Left colon (tissue), 2 donors: ENCODE measurements at places on chromosomes 5 and 9.

DNA sequence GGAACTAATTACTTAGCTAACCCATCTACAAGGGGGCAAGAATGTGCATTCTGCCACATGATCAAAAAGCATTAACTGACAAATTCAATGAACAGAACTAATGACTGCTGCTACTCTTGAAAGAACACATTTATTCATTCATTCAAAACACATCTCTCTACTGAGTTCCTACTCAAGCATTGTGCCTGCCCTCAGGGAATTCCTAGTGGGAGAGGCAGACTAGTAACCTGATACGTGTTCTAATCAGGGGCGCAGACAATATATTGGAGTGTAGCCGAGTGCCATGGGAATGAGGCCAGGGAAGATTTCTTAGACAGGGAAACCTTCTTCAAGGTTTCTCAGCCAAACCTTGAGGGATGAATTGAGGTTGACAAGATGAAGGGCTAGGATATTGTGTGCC is 56.7 kb upstream of the PAPPA start:
- no peak for DNase-seq

- DNase-seq, result no peak
Observed at GRCh38 chr9:107190061-107190935, 92.8 kb upstream of the RAD23B start.

DNA sequence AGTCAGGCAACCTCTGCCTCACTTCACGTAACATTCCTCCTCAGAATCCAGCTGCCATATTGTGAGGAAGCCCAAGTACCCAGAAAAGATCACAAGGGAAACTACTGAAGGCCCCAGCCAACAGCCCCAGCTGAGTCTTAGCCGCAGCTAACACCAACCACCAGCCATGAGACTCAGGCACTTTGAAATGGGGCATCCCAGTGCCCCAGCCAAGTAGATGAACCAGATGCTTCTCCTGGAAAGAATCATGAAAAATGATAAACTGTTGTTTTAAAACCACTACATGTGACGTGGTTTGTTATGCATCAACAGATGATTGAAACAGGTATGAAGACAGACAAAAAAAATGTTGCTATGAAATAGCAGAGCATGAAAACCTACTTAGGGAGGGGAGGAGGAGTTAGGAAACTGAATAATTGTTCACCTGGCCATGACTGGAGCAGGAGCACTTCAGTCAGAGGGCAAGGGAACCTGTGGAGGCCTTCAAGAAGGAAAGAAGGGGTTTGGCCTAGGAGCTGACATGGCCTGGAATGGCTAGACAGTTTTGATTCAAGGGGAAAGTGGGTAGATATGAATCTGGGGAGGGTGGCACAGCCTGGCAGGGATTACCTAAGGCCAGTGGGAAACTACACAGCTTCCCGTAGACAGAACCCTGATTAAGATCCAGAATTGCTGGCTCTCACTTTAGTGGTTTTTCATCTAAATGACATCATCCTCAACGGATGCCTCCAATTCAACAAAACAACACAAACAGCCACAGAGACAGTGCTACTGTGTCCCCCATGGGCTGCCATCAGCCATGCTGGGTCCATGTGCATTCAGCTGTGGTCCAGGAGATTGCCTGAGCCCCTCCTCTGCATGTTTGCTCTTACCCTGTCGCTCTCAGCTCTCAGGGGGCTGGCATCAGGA is 211.6 kb downstream of the SYK start:
- no peak for DNase-seq

- DNase-seq, result no peak
Observed at GRCh38 chr5:119343766-119344165, 12.1 kb upstream of the TNFAIP8 start.

- no peak for DNase-seq
Observed at GRCh38 chr5:3276896-3277295, 318.7 kb upstream of the IRX1 start.
